ENCODE measurements at places on chromosomes 12 and 14.
A peak's percentile ranks its signal among the peaks of the same experiment; 100 is the strongest.

- DNase-seq = no peak
Measured at GRCh38 chr12:51961834-51962233, 10.3 kb downstream of the ACVR1B start.

DNA sequence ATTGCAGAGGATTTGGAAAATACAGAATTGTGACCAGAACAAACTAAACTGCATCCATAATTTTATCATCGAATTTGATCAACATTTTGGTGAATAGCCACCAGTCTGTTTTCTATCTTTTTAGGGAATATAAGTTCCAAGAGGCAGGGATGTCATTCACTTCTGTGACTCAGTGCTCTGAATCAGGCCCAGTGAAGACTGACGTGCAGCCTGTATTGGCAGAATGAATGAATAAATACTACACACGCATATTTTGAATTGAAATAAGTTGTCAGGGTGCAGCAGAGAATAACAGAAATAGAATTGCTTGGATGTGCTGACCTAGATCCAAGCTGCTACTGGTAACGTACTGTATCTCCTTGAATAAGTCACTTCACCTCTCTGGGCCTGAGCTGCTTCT lies 1.3 kb upstream of the EMP1 start:
- no peak for DNase-seq

GRCh38 chr12:65631621-65632111 lies 192.6 kb upstream of the HMGA2 start:
- no peak for DNase-seq

DNA sequence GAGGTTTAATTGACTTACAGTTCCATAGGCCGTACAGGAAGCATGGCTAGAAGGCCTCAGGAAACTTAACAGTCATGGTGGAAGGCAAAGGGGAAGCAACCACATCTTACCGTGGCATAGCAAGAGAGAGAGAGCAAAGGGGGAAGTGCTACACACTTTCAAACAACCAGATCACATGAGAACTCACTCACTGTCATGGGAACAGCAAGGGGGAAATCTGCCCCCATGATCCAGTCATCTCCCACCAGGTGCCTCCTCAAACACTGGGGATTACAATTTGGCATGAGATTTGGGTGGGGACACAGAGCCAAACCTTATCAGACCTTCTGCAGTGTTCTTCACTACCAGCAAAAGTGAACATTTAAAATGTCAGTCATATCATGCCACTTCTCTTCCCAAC lies 58.9 kb downstream of the USP15 start:
- DNase-seq = no peak

GRCh38 chr12:130571089-130571488 lies 145.0 kb downstream of the RIMBP2 start:
- no peak for DNase-seq

DNA sequence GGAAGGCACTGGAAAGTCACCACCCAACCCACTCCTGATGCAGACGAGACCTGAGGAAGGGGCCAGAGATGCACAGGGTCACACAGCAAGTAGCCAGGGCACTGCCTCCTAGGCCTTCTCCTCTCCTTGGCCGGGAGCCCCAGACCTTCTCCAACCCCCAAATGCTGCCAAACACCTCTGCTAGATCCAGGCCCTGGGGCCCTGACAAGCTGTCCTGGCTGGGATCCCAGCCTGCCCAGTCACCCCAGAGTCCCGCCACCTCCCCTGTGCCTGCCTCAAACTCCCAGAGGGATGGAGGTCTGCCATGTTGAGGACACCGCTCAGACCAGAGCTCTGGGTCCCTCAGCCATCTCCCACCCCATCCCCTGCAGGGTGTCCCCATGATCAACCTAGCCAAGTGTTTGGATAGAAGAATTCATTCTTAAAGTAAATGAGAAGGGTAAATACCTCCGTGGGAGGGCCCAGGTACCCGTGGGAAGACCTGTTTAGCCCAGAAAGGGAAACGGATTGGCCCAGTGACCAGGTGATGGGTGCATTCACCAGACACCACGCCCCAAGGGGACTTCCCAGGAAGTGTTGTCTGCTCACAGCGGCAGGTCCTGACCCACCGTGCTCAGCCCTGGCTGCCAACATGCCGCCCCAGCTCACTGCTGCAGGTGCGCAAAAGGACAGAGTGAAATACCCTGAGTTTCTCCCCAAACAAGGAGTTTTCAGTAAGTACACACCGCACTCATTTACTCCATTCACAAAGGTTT lies 4.6 kb upstream of the DIO3 start:
- no peak for DNase-seq

DNA sequence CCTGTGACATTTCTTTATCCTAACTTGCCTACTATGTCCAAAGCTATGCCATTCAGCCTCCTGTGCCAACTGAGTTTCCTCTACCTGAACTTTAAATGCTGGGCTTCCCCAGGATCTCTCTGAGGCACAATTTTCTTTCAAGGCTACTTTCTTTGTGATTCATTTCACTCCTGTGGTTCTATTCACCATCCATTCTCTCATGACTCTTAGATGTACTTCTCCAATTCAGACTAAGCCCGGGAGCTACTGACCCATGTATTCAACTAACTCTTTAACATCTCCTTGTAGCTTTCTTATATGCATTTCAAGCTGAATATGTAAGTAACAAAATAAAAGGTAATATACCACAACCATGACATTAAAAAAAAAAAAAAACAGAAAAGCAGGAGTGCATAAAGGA lies 738.9 kb upstream of the USP15 start:
- no peak for DNase-seq

- no peak for DNase-seq
Measured at GRCh38 chr12:63809566-63809965, 29.9 kb downstream of the RXYLT1 start.

DNA sequence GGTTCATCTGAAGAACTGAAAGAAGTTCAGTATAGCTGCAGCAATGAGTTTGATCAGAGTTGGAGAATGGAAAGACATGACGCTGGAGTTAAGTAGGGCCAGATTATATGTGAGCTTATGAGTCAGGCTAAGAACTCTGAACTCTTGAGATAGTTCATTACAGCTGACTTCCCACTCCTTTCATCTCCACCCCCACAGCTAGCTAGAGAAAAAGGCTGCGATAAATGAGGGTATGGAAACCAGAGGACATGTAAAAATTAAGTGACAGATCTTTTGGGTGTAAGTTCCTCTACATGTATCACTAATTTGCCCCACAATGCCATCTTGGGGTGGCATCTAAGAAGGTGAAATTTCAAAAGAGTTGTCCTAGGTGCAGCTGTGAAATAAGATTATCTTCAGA lies 28.6 kb downstream of the PYM1 start:
- DNase-seq = peak; percentile 51

DNA sequence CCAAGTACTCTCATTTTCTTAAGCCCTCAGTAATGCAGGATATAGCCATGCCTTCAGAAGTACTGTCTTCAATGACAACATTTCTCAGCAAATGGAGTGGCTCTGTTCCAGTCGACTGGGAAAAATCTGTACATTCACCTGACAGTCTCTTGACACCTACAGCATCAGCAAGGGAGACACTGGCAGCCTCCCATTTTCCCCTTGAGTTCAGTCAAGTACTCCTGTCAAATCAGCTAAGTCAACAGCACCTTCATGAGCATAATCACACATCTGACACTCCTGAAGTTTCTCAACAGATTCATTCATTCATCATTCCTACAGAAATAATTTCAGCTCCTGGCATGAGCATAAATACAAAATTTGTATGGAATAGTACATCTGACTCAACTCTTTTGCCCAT lies 46.1 kb downstream of the INTS13 start:
- no peak for DNase-seq

DNA sequence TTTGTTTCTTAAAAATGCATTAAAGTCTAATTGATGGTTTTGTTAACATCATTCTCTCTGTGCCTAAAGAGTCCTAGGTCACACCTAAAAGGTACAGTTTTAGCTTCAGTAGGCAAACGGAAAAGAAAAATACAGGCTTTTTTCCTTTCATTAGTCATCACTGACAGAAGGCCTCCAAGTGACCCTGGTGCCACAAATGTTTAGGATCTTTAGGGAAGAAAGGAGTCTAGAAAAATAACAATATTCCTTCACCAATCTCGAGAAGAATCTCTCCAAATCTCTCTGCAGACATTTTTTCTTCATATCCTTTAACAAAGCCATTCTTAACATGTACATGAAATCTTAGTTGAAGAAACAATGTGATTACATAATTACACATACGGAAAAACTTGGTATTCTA lies 2.0 kb downstream of the DENND5B start:
- DNase-seq = no peak

DNA sequence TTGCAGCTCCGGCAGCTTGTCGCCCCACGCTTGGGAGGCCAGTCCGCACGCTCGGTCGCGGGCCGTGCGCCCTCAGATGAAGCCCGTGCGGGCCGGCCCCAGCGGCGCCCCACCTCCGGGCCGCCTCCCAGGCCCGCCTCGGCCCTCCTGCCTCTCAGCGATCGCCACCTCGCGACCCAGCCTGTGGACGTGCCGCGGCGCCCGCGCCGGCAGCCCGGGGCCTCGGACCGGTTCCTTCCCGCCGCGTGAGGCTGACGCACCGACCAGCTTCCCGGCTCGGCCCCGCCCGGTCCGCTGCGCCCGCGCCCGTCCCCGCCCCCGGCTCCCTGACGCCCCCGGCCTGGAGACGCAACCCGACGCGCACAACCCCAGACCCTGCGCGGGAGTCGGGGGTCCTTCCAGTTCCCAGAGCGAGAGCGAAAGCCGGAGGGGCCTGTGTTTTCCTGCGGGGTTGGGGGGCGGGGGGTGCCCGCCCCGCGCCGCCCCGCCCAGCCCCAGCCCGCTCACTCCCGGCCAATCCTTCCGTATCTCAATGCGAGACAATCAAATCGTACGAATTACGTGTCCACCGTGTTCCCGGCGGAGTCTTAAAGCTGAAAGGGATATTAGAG lies at the start of gene ERO1A:
ERO1A (minus strand) TSS at position 78 of the 611 bp plus-strand sequence; CDS start at position 1, 77 bp downstream.
- peak; percentile 62 for DNase-seq

DNA sequence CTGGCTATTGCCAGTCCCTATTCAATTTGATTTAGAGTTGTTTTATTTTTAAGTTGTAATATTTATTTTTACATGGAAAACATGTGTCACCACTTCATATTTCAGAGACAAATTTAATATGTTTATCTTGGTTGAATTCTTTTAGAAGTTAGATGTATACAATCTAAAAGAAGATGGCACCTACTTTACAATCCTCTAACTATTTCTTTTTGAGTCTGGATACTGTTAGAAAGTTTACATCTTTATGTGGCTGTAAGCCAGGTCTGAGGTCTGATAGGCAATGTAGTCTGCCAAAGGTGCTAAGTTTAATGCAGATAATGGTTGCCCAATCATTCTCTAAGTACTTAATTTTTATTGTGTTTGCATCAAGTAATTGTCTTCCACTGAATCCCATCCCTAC lies 7.2 kb upstream of the LMO3 start:
- DNase-seq = no peak

DNA sequence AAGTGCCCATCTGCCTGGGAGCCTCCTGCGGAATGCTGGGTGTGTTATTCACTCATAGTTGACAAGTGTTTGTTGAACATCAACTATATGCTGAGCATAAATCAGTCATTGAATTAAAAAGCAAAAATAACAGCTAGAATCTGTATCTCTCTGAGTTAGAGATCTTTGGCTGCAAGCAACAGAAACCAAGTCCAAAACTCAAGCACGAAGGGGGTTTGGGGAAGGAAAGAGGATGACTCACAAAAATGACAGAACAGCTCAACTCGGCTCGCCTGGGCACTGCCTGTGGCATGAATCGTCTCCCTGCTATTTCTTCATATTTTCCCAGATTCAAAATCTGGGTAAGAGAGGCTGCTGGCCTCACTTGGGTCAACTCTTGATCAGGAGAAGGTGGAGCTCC lies 72.6 kb upstream of the NCOR2 start:
- DNase-seq = no peak

- DNase-seq = no peak
Measured at GRCh38 chr12:112815589-112816321, 24.2 kb downstream of the RPH3A start.

GRCh38 chr14:101839236-101839635 lies 77.7 kb downstream of the PPP2R5C start:
- peak; percentile 46 for DNase-seq

- DNase-seq = no peak
Measured at GRCh38 chr14:103198131-103199105, 75.2 kb downstream of the TNFAIP2 start.

DNA sequence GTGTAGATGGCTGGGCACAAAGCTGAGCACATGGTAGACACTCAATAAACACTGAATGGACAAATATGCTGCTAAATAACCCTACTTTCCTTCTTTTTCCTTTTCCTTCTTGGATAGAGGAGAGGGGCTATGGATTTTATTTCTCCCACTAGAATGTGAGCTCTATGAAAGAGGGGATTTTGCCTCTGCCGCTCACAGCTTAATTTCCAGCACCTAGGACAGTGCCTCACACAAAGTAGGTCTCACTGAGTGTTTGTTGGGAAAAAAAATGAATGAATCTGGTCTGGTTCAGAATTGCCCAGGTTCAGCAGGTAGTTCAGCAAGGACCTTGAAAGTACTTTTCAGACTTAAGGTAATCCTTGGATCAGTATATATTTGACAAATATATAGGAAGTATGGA lies 65.5 kb downstream of the WSCD2 start:
- DNase-seq = no peak

GRCh38 chr12:94304566-94305061 lies 155.1 kb downstream of the CEP83 start:
- DNase-seq = no peak

- DNase-seq = no peak
Measured at GRCh38 chr14:100484531-100485267, 102.5 kb downstream of the BEGAIN start.

- DNase-seq = peak; percentile 54
Measured at GRCh38 chr14:21924479-21924878, 250.9 kb upstream of the OR4E1 start.

DNA sequence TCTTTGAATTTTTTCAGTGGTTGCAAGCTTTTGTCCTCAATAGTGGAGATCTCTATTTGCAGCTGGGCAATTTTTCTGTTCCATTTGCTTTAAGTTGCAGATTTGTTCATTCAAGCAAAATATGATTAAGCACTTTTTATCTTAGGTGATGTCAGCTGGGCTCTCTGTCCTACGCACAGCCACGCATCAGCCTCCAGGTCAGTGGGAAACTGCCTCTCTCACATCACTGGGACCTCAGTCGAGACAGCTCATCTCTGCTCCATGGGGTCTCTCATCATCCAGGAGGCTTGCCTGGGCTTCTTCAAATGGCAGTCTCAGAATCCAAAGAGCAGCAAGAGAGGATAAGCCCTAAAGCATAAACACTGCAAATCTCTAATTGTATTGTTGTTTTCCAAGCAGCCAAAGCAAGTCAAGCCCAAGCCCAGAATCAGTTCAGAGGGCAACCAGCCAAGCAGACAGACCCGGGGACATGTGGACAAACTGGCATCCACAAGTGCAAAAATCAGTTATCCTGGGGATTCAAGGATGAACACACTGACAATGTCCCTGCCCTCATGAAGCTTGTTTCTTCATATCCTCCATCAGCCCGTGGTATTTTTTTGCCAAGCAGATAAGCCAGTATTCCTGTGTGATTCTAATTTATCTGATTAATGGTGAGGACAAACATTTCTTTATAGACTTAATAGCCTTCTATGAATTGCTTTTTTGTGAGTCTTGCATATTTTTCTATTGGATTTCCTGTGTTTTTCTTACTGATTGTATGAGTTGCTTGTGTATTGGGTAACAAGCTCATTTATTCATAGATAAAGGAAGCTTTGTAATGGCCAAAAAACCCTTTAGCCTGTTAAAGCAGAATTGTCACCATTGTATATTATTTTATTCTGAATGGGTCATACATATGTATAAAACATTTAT lies 262.5 kb downstream of the GXYLT1 start:
- no peak for DNase-seq

All from stimulated activated CD4-positive, alpha-beta T cell treated with anti-CD3 and anti-CD28 coated beads, Interleukin-4, amount 100 ng/mL, for 24 hours (primary cell).